ENCODE measurements at places on chromosomes 13 and 19.

DNA sequence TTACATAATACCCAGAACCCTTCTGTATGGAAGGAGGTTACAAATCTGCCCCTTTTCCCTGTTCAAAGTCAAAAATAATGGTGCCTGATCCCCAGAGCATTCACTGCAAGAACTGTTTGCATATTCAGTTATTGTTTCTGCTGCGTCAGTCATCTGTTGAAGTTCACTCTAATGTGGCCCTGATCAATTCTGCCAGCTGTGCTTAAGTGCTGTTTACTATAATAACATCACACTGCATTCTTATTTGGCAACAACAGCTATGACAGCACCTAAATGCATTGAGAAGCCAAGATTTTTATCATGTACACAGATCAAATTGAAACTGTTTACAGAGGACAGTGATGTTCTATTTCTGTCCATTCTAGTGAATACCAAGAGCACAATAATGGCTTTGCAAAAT, 115.9 kb downstream of the DACH1 start:
- DNase-seq: no peak

DNA sequence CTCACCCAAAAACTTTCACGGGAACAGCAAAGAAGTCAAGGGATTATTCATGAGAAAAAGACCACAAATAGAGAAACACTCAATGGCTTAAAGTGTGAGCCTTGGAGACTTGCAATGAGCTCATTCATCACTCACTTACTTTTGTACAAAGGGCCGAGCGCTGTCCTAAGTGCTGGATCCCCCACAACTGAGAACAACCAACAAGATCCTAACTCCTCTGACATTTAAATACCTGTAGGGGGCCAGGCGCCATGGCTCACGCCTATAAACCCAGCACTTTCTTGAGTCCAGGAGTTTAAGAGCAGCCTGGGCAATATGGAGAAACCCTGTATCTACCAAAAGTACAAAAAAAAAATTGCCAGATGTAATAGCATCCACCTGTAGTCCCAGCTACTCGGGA, 29.4 kb upstream of the ZNF507 start:
- no peak for DNase-seq

- no peak for DNase-seq
These were observed 7.0 kb downstream of the PDCD2L start for GRCh38 chr19:34411216-34411615.

GRCh38 chr19:3693025-3693925, 7.0 kb downstream of the PIP5K1C start:
- DNase-seq: no peak

- DNase-seq: no peak
These were observed 93.5 kb downstream of the DACH1 start for GRCh38 chr13:71773531-71773930.

GRCh38 chr19:3682741-3683404, 17.4 kb downstream of the PIP5K1C start:
- DNase-seq: no peak

- DNase-seq: no peak
These were observed 22.4 kb upstream of the SEMA6B start for GRCh38 chr19:4581666-4582553.

DNA sequence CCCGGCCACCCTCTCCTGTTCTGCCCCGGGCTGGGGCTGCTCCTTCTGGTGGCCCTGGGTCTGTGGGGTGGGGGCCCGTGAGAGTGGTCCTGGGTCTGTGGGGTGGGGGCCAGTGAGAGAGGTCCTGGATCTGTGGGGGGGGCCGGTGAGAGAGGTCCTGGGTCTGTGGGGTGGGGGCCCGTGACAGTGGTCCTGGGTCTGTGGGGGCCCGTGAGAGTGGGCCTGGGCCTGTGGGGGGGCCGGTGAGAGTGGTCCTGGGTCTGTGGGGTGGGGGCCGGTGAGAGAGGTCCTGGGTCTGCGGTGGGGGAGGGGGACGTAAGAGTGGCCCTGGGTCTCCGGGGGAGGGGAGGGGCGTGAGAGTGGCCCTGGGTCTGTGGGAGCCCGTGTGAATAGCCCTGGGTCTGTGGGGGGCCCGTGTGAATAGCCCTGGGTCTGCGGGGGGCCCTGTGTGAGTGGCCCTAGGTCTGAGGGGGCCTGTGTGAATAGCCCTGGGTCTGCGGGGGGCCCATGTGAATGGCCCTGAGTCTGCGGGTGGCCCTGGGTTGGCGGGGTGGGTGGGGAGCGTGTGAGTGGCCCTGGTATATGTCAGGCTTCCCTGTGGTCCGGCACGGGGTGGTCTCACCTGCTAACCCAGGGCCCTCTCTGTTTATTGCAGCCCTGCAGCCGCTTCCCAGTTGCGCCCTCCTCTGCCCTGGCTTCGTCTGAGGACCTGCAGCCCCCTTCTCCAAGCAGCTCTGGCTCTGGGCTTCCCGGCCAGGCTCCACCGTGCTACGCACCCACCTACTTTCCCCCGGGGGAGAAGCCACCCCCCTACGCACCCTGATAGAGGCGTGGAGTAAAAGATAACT, 52.3 kb downstream of the TMEM255B start:
- no peak for DNase-seq

DNA sequence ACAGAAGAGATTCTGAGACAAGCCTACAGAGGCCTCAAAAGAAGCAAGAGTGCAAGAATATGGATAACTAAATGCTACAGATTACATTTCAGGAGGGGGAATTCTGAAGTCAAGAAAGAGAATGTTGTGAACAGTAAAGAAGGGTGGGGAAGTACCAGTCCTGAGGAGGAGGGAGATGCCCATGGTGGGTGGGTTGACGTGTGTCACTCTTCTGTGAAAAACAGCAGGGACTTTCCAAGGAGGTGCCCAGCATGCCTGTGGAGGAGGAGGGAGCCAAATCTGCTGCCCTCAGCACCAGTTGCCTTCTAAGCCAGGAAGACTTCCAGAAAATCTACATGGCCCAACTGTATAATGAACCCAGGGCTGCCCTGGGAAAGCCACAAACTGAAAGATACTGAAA, 87.7 kb downstream of the SGCG start:
- no peak for DNase-seq

- DNase-seq: no peak
These were observed 18.9 kb downstream of the PAK4 start for GRCh38 chr19:39144290-39145071.

- peak; percentile 82 for DNase-seq
These were observed 33.5 kb downstream of the ZSWIM9 start for GRCh38 chr19:48203794-48204628.

GRCh38 chr19:11949201-11949600, 15.6 kb upstream of the ZNF763 start:
- no peak for DNase-seq

DNA sequence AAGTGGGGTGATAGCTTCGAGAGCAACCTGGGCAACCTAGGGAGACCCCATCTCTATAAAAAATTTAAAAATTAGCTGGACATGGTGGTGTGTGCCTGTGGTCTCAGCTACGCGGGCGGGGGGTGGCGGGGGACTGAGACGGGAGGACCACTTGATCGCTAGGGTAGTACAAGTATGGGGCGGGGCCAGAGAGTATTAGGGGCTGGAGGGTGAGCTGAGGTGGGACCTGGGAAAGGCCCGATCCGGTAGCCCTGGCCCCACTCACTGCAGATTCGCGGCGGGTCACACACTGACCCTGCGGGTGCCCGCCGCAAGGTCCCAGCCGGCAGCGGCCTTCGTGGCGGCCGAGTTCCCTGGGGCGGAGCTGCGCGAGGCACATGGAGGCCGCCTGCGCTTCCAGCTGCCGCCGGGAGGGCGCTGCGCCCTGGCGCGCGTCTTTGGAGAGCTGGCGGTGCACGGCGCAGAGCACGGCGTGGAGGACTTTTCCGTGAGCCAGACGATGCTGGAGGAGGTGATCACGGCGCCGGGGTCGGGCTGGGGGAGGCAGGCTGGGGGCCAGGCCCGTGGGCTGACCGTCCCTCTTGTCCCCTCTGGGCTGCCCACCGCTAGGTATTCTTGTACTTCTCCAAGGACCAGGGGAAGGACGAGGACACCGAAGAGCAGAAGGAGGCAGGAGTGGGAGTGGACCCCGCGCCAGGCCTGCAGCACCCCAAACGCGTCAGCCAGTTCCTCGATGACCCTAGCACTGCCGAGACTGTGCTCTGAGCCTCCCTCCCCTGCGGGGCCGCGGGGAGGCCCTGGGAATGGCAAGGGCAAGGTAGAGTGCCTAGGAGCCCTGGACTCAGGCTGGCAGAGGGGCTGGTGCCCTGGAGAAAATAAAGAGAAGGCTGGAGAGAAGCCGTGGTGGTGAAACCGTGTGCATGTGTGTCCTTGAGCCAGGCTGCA, 2.0 kb upstream of the ARHGAP45 start:
- peak; percentile 72 for DNase-seq

- no peak for DNase-seq
These were observed 165.0 kb downstream of the USP12 start for GRCh38 chr13:27006519-27007161.

- peak; percentile 46 for DNase-seq
These were observed at the start of gene TMEM272 for GRCh38 chr13:51844862-51845573. Gene TMEM272, minus strand, starts transcription at chr13:51845177. Its CDS starts 6,647 bp downstream, at chr13:51838530.

DNA sequence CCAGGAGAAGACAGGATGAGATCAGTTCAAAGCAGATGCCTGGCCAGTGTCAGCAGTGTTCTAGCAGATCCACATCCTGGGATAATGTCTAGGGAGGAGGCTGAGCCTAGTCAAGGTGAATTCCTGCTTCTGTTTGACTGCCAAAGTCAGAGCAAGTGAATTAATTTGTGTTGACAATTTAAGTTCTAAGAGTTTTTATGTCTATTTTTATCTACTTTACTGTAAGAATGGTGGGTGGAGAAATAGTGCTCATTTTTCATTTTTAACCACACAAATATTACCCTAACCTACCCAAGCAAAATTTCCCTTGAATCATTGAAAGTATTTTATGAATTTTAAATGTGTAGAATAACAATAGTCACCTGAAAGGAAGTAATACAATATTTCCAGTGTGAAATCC, 207.6 kb upstream of the SLC10A2 start:
- DNase-seq: no peak

DNA sequence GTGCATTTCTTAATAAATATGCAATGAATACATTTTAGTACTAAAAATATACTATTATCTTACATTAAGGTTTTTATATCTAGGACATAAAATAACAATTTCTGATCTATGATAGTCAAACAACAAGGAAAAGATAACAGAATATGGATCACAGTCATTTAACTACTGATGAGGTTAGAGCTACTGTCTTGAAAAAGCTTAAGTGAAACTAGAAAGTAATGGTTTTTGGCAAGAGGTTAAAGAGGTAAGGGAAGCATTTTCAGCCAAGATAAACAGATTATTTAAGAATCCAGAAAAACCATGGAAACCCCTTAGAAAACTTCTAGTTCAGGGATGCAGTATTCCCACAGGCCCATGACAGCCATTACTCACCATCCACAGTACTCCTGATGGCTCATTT, 787.4 kb downstream of the DACH1 start:
- DNase-seq: no peak

DNA sequence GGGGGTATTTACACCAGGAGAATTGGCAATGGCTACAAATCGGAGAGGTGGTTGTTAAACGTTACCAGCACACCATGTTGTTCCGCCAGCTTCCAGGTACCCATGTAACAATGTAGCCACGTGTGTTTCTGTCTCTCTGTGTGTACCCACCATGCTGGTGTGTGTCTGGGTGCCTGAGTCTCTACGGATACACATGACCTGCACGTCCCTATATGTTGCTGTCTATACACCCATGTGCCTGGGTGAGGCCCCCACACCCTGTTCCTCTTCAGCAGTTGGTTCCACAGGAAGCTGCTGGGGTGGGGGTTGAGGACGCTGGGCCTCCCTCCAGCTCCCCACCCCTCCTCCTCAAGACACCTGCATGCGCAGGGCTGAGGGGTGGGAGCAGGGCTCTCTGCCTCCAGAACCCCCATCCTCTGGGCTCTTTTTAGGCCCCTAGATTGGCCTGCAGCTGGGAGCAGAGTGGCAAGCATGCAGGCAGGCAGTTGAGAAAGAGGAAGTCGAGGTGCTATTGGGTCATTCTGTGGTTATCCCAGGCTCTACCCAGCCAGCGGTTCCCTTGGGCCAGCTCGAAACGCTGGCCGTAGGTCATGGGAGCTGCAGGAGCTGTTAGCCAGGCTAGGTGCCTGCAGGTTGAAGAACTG, at the start of gene ARHGEF18:
Gene ARHGEF18, plus strand, starts transcription at position 351 of the 644 bp plus-strand sequence. CDS start 13,954 bp downstream, outside the sequence.
- DNase-seq: peak; percentile 45

GRCh38 chr19:41626278-41626677, 596 bp downstream of the CEACAM4 start:
- no peak for DNase-seq

DNA sequence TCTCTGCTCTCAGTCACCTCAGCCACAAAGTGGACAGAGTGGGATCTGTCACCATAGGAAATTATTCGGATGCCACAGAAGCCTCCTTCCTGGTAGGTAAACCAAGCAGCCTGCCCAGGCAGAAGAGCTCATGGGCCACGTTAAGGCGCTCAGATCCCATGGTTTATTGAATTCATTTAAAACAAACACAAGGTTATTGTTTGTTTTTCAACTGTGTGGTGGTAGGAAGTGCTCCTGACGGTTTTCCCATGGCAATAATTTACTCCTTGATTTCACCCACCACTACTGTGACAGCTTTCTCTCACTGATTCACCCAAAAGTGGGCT, 14.4 kb downstream of the BCAM start:
- no peak for DNase-seq

GRCh38 chr19:3785451-3785937, 687 bp downstream of the MATK start:
- DNase-seq: no peak

DNA sequence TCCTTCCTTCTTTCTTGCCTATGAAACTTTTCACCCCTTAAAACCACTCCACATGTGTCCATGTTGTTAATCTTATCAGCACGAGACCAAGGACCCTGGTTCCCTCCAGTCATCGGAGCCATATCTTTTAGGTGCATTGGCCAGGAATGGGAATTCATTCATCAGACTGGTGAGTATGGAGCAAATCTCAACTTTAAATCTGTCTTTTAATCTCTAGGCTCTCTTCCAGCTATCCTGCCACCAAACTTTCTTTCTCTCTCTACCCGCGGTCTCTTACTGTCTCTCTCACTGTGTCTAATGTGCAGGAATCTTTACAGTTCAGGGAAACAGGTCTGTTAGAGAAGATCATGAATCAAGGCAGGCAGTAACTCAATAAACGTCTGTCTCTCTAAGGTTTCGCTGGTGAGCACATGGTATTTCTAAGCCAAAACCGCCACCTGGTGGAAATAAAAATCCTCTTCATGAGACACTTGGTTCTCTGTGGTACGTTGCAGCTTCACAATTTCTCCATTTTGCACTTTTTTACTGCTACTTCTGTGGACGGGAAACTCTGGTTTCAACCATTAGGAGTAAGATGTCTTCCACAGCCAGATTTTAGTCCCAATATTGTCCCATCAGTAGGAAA, 16.1 kb downstream of the LGALS16 start:
- DNase-seq: no peak

GRCh38 chr13:48334534-48335127, 31.1 kb downstream of the RB1 start:
- DNase-seq: no peak

GRCh38 chr19:355134-355533, 10.5 kb upstream of the MIER2 start:
- no peak for DNase-seq

- no peak for DNase-seq
These were observed 1.9 kb downstream of the FGF21 start for GRCh38 chr19:48757089-48757675.

GRCh38 chr19:19597809-19598306, 20.6 kb downstream of the PBX4 start:
- DNase-seq: peak; percentile 26

- DNase-seq: no peak
These were observed 7.0 kb upstream of the WBP4 start for GRCh38 chr13:41054212-41054877.

All from stimulated activated CD4-positive, alpha-beta T cell treated with anti-CD3 and anti-CD28 coated beads, Interleukin-15, amount 100 ng/mL, for 1 hour (primary cell).